ENCODE measurements at places on chromosomes 4 and X.

DNA sequence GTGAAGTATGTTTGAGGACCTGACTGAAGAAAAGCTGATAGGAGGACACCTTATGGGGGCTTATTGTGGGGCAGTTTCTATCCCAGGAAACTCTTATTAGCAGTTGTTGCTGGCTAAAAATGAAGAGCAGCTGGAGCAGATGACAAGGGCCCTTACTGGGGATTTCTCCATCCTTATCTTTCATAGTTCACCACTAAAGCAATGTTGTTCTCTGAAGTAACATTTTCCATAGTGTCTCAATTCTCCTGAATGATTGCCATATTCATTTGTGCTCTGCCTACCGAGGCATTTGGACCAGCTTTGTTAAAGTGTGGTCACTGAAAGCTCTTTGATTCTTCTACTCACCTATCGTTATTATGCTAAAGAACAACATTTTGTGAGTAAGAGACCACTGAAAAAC is 7.7 kb downstream of the ENOX2 start:
- DNase-seq = peak; percentile 40

DNA sequence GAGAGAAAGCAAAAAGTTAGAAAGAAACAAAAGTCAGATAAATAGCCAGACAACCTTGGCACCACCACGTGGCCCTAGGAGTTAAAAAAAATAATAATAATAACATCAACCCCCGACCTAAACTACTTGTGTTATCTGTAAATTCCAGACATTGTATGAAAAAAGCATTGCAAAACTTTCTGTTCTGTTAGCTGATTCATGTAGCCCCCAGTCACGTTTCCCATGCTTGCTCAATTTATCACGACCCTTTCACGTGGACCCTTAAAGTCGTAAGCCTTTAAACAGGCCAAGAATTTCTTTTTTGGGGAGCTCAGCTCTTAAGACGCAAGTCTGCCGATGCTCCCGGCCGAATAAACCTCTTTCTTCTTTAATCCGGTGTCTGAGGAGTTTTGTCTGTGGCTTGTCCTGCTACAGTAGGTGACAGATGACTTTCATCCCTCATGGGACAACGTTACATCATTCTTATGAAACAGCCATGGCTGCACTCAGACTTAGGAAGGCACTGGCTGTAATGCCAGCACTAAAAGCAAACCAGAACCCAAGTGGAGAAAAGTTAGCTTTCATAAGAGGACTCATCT is 520 bp downstream of the ACOX3 start:
- peak; percentile 63 for DNase-seq

DNA sequence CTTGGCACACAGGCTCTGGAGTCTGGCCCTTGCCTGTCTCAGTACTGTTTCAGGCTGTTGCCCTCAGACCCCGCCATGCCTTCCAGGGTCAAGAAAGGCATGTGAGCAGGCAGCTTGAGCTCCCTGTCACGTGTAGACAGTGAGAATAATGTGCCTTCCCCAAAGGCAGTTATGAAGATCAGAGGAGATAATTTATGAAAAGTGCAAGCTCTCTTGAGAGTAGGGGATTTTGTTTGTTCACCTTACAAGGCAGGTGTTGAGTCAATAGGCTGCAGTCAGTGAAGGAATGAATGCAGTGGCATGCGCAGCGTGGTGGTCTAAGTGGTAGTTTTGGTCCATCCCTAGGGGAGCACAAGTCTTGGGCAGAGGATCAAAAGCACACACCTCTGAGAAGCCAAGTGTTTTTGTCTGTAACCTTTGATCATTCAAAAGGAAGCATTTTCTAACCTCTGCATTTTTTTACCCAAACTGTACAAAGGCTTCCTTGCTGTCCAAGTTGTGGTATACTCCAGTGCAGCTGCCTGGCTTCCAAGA is 14.4 kb downstream of the HADH start:
- no peak for DNase-seq

DNA sequence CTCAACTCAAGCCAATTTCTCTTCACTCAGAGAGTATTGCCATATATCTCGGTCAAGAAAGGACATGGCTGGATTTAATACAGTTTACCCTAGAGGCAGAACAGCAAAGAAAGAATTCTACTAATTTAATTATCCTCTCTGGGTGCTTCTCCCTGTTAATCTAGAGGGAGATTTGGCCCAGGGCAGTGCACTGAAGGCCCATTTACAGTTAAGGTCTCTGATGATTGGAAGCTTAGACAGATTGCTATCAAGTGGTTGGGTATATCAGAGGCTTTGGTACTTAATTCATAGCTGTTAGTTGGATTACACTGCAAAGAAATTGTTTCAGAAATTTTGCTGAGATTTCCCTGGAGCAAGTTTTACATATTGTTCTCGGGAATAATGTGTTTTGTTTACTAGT is 4.6 kb upstream of the CNKSR2 start:
- no peak for DNase-seq

DNA sequence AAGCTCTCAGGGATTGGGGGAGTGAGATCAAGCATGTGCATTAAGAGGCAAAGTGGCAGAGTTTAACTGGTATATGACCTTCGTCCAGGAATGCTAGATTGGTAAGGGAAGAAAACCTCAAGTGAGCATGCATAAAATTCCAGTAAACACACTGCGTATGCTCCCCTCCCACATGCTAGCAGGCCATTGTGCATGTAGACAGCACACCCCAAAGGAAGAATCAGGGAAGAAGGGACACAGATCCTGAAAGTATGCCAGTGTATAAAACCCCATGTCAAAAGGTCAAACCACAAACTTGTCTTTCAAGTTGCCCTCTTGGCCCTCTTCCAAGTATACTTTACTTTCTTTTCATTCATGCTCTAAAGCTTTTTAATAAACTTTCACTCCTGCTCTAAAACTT is 405.2 kb upstream of the CNKSR2 start:
- peak; percentile 22 for DNase-seq

GRCh38 chr4:165294907-165295306 is 32.6 kb upstream of the MSMO1 start:
- no peak for DNase-seq

DNA sequence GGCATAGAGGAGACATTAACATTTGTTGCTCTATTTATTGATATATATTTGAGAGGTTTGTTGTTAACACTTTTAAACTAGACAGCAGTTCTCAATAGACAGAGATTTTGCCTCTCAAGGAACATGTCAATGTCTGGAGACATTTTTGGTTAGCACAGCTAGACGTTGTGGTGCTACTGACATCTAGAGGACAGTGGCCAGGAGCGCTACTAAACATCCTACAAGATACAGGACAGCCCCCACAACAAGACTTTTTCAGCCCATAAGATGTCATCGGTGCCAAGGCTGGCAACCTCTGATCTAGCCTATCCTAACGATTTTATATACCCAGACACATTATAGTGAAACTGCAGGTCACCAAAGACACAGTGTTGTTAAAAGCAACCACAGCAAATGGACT is 18.4 kb upstream of the CTSO start:
- DNase-seq = peak; percentile 25

GRCh38 chr4:151600432-151600831 is 160.4 kb downstream of the GATB start:
- DNase-seq = no peak

DNA sequence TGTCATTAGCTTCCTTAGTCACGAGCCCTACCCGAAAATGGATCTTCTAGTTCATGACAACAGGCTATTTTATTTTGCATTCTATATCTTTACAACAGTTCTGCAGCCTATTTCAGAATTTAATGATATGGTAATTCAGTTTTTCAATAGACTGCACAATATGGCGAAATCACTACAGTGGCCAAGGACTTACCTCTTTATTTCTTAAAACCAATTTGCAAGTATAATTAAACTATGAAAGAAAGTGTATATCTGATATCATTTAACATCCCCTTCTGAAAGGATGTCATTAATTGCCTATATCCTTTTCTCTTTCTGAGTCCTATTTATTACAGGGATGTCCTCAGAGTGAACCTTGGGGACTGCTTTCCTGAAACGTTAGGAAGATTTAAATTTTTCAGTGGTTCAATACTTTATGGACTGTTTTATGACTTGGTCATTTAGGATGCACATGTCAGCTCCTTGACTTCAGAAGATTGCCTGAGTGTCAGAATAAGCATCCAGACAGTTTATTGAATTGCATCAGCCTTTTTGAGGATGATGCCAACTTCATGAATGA is 190.8 kb upstream of the GEMIN8 start:
- no peak for DNase-seq

DNA sequence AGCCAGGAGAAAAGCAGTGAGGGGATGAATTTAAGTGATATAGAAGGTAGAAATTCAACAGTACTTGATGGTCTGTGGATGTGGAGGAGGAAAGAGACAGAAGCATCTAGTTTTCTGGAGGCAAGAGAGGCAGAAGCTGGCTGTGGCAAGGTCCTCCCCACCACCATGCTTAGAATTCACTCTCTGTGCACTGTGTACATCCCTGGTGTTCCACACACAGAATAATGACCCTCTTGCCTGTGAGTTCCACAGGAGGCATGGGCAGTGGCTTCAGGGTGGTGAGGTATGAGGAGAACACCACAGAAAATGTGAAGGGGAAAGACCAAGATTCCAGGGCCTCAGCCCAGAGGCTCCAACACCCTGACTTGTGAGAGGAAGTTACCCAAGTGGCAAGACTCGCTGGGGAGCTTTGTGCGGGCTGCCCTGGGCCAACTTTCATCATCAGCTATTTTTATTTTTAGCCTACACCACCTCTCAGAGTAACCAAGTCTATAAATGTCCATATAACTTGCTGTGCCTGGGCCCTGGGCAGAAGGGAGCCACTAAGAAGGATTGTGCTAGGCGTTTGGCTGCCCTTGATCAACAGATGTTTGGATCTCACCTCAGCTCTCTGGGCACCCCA is 7.8 kb upstream of the INTS6L start:
- no peak for DNase-seq

- no peak for DNase-seq
Observed at GRCh38 chrX:13360146-13360545, 40.3 kb upstream of the ATXN3L start.

DNA sequence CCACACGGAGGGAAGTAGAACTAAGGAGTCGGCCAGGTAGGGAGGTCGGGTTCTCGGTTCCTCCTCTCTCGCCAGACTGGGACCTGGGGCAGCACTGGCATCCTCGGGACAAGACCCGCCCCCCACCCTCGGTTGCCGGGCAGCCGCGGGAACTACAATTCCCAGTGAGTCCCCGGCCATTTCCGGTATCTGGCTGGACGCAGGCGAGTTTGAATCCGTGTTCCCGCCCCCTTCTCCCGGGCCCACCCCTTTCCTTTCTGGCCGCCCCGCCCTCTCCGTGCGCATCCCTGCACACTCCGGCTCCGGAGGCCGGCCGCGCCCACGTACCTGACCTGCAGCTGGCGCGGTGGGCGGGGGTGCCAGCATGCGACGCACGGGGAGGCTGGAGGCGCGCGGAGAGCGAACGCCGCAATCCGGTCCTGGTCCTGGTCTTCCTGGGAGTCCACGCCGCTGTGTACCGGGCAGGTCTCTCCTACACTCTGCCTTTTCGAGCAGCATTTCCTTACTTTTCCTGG is 10.2 kb upstream of the DLG3 start:
- DNase-seq = peak; percentile 70

DNA sequence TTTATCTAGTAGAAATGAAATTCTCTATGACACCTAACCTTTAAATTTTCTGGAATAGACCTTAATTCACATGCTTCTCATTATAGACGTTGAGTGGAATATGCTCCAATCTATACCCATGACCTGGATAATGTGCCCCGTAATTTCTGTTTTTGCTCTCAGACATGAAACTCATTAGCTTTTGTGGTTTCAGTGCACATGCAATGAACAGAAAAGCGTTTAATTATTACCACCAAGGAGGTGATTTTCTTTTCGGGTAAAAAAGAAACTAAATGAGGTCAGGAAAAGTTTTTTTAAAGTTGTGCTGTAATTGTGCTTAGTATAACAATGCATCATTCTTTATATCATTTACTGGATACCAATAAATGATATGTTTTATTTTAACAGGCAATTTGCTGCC is 1703.9 kb upstream of the TENM3 start:
- no peak for DNase-seq

DNA sequence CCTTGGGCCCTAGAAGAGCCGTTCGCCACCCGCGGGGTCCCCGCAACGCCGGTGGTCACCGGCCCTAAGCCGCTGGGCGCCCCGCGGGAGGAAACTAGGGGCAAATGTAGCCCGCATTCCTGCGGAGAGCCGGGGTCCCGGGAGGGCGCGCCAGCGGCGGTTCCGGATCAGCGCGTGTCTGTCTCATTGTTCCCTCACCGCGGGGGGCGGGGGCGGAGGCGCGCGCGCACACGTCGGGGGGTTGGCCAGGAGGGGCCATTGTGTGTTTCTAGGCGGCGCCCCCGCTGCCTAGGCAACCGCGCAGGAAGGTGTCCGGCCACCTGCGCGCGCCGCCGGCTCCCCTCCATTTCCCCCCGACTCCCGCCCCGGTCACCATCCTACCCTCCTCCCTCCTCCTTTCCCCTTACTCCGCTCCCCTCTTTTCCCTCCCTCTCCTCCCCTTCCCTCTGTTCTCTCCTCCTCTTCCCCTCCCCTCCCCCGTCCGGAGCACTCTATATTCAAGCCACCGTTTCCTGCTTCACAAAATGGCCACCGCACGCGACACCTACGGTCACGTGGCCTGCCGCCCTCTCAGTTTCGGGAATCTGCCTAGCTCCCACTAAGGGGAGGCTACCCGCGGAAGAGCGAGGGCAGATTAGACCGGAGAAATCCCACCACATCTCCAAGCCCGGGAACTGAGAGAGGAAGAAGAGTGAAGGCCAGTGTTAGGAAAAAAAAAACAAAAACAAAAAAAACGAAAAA is 789 bp upstream of the DDX3X start:
- DNase-seq = peak; percentile 76

- no peak for DNase-seq
Observed at GRCh38 chr4:164138521-164138920, 615.4 kb upstream of the SMIM31 start.

DNA sequence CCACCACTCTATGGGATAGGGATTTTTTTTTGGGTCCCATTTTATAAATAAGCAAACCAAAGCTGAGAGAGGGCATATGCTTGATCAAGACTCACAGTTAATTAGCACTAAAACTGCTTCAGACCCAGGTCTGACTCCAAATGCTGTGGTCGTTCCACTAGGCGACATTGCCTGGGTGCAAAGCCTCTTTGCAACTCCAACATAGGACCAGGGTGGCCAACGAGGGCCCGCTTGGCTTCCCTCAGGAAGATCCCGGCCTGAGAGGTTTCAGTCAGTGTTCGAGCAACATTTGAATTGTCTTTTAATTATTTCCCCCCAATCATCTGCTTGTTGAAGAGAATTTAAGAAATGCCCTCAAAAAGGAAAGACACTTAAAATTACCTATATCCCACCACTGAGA is 11.2 kb downstream of the PJA1 start:
- DNase-seq = no peak

Data from AG10803 (cell line).